ENCODE measurements at places on chromosomes 4 and X. TPM values are rescaled to one million over a fixed set of nuclear protein-coding genes. Genes with fewer than 3 reads are reported as not detected.

DNA sequence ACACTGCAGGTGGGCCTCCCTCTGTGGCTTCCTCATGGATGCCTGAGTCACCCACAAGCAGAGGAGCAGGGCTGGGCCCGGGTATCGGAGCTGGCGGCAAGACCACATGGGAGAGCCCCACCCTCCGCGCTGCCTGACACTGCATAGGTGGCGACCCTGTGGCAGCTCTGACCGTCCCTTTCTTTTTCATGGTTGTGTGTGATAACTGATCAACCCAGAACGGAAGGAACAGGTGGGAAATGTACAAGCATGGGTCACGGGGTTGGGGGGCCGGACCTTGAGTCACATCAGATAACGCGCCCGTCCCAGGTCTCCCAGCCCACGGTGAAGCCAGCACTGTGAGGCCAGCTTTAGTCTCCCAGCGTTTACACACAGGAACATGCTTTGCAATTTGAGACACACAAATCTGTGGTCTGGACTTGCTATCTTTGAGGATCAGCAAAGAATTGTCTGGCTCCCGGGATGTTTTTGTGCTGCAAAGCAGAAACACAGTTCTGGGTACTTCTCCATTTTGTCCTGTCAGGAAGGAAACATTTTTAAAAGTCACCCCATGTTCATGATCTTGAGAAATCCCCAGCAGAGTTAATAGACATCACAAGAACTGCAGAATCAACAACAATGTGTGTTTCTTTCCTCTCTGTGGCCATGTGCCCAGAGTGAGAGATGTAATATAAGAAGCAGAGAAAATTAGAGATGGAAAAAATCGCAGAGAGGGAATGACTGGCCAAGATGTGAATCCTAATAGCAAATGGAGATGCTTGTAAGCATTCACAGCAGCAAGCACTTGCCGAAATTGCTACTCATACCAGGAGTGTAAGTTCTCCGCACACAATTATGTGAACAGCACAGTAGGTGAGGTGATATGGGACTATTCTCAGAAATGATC, 70.1 kb upstream of the CBR4 start:
- H3K4me1 ChIP-seq = peaks cover 14% of the 10 kb centered on the region
- no peaks in the 10 kb centered on the region for H3K27me3 ChIP-seq
- peak; percentile 56 for DNase-seq
- peak overlapping the region; percentile 82 for H3K27ac ChIP-seq

DNA sequence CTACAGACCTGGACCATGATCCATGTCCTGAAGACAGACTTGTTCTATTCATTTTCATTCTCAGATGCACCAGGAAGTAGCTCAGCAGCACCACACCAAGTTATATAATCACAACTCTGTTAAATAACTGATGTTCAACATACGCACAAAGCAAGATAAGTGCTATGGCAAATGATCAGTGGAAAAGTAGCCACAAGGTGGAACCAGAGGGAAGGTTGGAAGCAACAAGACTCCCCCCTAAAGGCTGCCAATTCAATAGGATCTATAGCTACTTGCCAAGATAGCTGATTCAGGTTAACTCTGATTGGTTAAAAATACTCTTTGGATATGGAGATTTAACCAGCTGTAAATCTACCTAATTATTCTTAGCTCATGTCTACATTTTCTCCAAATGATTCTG, 23.7 kb upstream of the FAM47B start:
- no peaks in the 10 kb centered on the region for H3K4me1 ChIP-seq
- no peaks in the 10 kb centered on the region for H3K27me3 ChIP-seq
- H3K27ac ChIP-seq = no peak overlapping the region
- DNase-seq = no peak
- no peaks in the 10 kb centered on the region for H3K36me3 ChIP-seq

GRCh38 chr4:138555108-138555507, 313.0 kb upstream of the SLC7A11 start:
- no peaks in the 10 kb centered on the region for H3K36me3 ChIP-seq
- DNase-seq = no peak
- no peaks in the 10 kb centered on the region for H3K27me3 ChIP-seq
- H3K27ac ChIP-seq = no peak overlapping the region

The CPE gene
- total RNA-seq = 114 TPM

DNA sequence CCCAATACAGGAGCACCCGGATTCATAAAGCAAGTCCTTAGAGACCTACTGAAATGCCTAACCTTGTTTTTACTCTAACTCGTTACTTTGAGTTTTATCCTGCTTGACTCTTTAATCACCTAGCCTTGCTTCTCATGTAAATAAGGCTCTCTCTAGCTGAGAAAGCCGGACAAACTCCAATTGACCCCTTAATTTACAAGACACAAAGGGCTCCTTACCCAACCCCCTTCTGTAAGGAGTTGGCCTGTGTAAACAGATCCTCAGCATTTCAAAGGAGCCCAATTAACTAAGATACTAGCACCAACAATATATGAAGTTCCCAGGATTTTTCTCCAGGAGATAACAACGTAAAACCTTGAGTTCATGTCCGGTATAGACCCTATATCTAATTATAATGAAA, 61.7 kb downstream of the CT47B1 start:
- DNase-seq = no peak
- no peak overlapping the region for H3K27ac ChIP-seq
- no peak overlapping the region for H3K4me3 ChIP-seq
- no peaks in the 10 kb centered on the region for H3K36me3 ChIP-seq
- H3K4me1 ChIP-seq = no peaks in the 10 kb centered on the region

DNA sequence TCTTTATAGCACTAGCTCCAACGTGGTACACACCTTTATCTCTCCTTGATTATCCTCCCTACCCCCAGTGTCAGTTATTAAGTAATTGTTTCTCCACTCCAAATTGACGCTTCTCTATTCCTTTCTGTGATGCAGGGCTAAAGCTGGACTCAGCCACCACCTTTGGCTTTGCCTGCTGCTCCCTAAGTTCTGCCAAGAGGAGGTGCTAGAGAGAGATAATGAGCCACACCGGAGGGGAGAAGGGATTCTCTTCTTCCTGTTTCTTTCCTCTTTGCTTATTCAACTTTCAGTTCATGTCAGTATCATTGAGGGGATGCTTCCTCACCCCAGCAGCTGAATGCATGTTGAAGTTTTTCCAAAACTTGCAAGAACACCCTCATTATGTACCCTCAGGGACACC, 176.5 kb downstream of the GBA3 start:
- no peaks in the 10 kb centered on the region for H3K36me3 ChIP-seq
- H3K4me3 ChIP-seq = no peak overlapping the region

GRCh38 chrX:126272795-126273497, 106.9 kb upstream of the DCAF12L2 start:
- no peak overlapping the region for H3K4me3 ChIP-seq
- no peaks in the 10 kb centered on the region for H3K4me1 ChIP-seq
- H3K27me3 ChIP-seq = no peaks in the 10 kb centered on the region

The FAM9B gene
- not detected for total RNA-seq

DNA sequence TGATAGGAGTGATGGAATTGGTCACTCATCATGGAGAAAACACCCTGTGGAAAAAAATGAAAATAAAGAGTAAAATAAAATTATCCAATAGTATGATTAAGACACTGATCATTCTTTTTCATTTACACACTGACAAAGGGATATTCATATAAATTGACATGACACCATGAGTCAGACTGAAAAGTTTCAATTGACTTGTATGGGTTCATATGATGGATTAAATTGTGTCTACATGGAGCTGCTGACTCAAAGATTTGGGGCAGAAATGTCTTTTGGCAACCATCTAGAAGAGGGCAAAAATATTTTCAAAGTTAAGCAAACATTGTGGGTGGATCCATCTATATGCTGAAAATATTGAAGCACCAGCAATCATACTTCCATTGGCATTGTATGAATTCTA, 153.4 kb upstream of the PPP3CA start:
- H3K4me1 ChIP-seq = no peaks in the 10 kb centered on the region
- no peak overlapping the region for H3K4me3 ChIP-seq
- DNase-seq = no peak
- no peaks in the 10 kb centered on the region for H3K27me3 ChIP-seq

The DDX53 gene
- not detected for total RNA-seq

DNA sequence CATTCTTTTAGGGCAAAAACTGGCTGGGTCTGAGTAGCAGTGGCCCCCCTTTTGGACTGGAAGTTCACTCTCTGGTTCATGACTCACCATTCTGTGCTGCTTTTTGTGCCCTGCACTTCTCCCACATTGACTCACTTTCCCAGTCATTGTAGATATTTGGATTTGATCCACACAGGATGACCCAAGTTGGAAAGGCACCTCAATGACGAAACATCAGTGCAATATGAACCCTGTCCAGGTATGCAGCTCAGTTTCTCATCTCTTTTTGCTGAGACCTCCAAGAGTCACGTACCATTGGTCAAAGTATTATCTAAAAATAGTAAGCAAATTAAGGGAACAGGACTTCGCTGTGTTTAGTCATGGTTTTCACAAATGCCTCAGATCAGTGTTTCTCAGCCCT, 92.7 kb downstream of the CBLL2 start:
- no peaks in the 10 kb centered on the region for H3K36me3 ChIP-seq
- H3K27ac ChIP-seq = no peak overlapping the region
- H3K4me3 ChIP-seq = no peak overlapping the region
- no peak for DNase-seq

The ABRAXAS1 gene
- 15.4 TPM for total RNA-seq

The SYNPO2 gene
- total RNA-seq = 52.7 TPM

DNA sequence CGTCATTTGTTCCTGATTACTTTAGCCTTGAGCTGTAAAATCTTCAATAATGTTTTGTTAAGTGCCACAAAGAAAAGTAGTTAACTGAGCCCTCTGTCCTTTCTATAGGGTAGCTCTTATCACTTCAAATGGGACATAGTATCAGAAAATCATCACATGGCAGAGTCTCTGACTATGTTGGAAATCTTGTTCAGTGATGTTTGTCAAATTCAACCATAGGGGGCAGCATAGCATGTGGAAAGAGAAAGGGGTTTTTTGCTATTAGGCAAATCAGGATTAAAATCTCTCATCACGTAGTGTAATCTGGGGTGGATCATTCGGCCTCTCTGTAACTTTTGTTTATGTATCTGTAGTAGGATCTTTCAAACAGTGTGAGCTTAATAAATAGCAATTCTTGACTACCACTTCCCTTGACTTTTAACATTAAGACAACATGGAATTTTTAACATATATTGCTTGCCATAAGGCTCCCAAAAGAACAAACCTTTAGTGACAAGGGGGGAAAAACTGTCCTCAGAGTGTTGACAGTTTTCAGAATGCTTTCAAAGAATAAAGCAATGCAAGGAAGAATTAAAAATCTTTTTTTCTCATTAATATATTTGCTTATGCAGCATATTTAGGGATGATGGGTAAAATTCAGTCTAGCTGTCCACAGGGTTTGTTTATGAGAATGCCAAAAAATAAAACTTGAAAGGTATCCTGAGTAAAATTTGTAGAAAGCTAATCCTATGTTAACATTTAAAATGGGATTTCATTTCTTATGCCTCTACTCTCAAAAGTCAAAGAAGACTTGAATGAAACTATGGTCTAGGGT, 127.2 kb downstream of the FBXW7 start:
- H3K4me1 ChIP-seq = no peaks in the 10 kb centered on the region
- no peak for DNase-seq
- H3K36me3 ChIP-seq = no peaks in the 10 kb centered on the region
- no peak overlapping the region for H3K27ac ChIP-seq
- no peak overlapping the region for H3K4me3 ChIP-seq

- no peak overlapping the region for H3K4me3 ChIP-seq
- no peaks in the 10 kb centered on the region for H3K36me3 ChIP-seq
- no peaks in the 10 kb centered on the region for H3K4me1 ChIP-seq
Observed at GRCh38 chr4:60590116-60590515, 610.0 kb upstream of the ADGRL3 start.

- no peaks in the 10 kb centered on the region for H3K36me3 ChIP-seq
- DNase-seq = no peak
- H3K4me3 ChIP-seq = no peak overlapping the region
Observed at GRCh38 chrX:136064661-136065043, 79.4 kb downstream of the SLC9A6 start.

DNA sequence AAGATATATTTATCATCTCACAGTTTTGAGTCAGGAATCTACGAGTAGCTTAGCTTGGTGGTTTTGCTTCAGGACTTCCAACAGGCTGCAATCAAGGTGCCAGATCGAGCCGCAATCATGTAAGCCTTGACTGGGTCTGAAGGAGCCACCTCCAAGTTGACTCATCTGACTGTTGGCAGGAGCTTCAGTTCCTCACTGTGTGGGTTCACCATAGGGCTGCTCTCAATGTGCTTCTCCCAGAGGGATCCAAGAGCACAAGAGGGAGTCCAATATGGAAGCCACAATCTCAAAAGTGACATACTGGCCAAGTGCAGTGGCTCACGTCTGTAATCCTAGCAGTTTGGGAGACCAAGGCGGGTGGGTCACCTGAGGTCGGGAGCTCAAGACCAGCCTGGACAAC, 26.5 kb downstream of the DCHS2 start:
- no peaks in the 10 kb centered on the region for H3K4me1 ChIP-seq
- no peak for DNase-seq

The RIBC1 gene
- total RNA-seq = 2.9 TPM

DNA sequence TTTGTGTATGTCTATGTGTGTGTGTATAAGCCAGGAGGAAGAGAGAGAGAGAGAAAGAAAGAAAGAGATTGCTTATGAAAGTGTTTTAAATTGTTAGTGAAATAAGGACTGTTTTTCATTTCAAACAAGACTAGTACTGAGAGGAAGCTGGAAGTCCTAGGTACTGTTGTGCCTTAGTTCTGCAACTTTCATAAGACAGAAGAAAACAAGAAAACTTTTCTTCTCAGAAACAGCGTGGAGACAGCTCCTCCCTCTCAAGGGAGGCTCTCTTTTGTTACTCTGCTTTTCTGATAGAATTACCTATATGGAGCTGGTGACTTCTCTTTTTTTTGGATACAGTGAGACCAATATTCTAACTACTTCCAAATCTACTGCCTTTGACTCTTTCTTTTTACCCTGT, 62.5 kb downstream of the BANK1 start:
- no peaks in the 10 kb centered on the region for H3K27me3 ChIP-seq
- no peak for DNase-seq
- H3K4me1 ChIP-seq = no peaks in the 10 kb centered on the region
- no peaks in the 10 kb centered on the region for H3K36me3 ChIP-seq
- no peak overlapping the region for H3K4me3 ChIP-seq

DNA sequence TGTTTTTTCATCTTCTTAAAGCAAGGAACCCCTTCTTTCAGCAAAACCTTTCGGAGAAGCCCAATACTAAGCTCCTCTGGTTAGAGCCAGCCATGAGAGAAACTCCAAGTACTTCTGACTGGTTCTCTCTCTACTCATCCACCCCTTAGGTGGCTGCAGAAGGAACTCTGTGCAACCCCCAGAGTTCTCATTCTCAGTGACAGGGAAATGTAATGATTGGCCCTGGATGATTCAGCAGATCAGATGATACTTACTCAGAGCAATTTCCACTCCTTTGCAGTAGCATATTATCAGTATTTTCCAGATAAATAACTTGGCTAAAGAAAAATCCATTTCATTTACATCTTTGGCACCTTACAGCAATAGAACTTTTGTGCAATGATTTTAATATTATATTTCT, 3.2 kb downstream of the SPP1 start:
- H3K27ac ChIP-seq = no peak overlapping the region
- DNase-seq = no peak
- H3K36me3 ChIP-seq = no peaks in the 10 kb centered on the region
- H3K27me3 ChIP-seq = no peaks in the 10 kb centered on the region

- no peak overlapping the region for H3K27ac ChIP-seq
- DNase-seq = no peak
- H3K4me1 ChIP-seq = no peaks in the 10 kb centered on the region
- no peaks in the 10 kb centered on the region for H3K36me3 ChIP-seq
- no peaks in the 10 kb centered on the region for H3K27me3 ChIP-seq
Observed at GRCh38 chr4:102281171-102281839, 64.0 kb downstream of the SLC39A8 start.
